ENCODE measurements at places on chromosomes 2 and 18.

DNA sequence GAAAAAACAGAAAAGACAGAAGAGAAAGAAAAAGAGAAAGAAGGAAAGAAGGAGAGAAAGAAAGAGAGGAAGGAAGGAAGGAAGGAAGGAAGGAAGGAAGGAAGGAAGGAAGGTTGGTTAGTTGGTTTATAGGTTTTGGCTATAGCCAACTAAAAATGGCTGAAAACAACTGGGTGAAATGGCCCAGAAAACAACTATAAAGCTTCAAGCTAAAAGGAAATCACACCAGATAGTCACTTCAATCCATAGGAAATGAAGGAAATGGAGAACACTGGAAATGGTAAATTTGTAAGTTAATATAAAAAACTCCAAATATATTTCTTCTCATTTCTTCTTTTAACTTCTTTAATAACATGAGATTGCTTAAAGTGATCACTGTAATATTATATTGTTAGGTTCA, 118.5 kb downstream of the FBXO15 start:
- no peak for DNase-seq

DNA sequence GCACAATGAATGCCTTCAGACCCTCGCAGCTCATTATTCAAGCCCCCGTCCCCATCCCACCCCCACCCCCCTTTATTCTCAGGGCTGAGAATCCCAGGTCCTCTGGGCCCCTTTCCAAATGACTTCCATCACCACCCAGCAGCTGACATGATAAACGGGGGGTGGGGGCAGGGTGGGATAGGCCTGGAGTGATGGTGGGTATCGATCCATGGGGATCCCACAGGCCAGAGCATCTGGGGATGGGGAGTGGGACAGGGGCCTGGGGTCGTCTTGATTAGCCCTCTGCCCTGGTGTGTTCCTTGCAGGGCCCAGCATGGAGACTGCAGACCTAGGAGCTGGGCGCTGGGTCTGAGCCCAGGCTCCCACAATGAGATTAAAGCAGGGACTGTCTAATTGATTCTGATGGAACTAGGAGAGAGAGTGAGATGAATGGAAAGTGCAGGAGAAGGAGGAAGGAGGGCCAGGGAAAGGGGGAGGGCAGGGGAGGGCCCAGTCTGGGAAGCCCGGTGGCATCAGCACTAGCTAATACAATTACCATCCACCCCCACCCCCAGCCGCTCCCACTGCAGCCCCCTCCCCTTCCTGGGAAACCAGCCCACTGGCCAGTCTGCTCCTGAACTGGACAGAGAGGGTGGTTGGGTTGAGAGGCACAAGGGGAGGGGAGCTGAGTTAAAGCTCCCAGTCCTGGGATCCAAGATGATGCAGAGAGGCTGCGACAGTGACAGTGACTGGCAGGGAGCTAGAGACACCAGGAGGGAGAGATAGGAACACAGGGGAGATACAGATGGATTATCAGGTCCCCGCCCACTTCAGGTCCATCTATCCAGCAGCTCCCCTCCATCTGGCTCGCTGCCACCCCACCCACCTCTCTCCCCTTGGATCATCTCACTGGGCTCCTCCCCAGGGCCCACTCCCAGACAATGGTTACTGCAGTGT, 13.1 kb upstream of the TNS1 start:
- no peak for DNase-seq

- peak; percentile 100 for DNase-seq
Observed at GRCh38 chr2:27798948-27799645, 27.6 kb downstream of the MRPL33 start.

- no peak for DNase-seq
Observed at GRCh38 chr2:121451398-121451797, 79.3 kb upstream of the RNU4ATAC start.

DNA sequence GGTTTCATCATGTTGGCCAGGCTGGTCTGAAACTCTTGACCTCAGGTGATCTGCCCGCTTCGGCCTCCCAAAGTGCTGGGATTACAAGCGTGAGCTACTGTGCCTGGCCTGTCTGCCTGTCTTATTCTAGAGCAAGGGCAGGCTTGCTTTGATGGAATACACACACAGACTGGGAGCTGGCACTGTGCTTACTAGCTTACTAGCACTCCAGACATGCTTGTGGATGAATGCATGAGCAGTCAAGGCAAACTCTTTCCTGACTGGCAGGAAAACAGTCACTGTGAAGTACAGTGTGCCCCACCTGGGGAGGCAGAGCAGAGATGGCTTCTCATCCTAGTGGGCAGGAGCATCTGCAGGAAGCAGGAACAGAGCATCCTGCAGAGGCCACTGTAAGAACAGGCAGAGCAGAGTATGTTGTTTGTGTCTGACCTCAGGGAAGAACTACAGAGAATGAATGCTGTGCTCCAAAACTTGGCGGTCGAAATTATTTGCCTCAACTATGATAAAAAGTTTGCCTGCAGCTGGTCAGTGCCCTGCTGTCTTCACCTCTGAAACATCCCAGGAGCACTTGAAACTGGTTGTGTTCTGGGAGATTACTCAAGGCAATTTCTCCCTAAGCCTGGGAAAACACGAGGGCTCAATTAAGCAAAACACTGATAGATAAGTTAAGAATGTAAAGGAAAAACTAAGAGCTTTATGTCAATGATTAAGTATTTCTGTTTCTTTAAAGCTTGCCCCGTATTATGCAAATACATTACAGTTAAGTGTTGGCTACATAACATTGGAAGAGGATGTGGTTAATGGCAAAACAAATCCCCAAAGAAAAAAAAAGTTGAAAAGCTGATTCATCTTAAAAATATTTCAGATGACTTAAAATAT, 102.4 kb downstream of the VAPA start:
- DNase-seq = peak; percentile 98

DNA sequence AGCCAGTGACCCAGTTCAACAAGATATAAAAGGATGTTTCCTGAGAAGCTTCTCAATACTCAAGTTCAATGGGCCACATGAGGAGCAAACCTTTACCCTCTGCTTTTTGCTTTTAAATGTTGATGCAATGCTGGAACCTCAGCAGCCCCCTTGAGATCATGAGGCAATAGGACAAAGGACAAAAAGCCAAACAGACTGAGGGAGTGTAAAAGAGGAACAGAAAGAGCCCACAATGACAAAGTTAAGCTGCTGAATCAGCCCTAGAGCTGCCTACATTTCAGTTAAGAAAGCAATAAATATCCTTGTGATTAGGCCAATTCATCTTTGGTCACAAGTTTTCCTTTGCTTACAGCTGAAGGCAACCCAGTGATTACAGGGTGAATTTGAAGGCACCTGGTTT, 76.9 kb downstream of the MRO start:
- no peak for DNase-seq

Measured in fibroblast of skin of right biceps (primary cell).